ENCODE measurements at places on chromosomes 7 and 10.

- no peak for DNase-seq
Measured at GRCh38 chr10:76082956-76083355, 651.5 kb downstream of the LRMDA start.

- DNase-seq = no peak
Measured at GRCh38 chr7:98568891-98569290, 48.2 kb upstream of the NPTX2 start.

- no peak for DNase-seq
Measured at GRCh38 chr10:63084690-63085382, 48.3 kb upstream of the NRBF2 start.

DNA sequence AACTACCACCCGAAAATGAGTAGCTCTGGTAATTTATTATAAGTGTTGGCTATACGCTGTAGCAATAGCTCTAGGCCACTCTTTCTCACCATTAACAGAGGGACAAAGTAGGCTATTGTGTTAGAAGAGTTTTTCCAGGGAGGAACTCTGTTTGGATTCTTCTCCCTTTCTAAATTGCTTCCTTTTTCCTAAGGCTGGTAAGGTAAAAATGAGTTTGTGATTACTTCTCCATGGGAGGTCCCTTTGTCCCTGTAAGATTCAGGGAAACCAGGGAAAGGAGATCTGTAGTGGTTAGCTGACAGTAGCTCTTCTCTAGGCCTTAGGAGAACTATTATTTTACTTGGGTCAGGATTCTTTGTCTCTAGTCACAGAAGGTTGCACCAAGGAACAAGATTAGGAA, 23.2 kb upstream of the SEMA3E start:
- no peak for DNase-seq

- DNase-seq = no peak
Measured at GRCh38 chr10:3780021-3780770, 4.8 kb downstream of the KLF6 start.

DNA sequence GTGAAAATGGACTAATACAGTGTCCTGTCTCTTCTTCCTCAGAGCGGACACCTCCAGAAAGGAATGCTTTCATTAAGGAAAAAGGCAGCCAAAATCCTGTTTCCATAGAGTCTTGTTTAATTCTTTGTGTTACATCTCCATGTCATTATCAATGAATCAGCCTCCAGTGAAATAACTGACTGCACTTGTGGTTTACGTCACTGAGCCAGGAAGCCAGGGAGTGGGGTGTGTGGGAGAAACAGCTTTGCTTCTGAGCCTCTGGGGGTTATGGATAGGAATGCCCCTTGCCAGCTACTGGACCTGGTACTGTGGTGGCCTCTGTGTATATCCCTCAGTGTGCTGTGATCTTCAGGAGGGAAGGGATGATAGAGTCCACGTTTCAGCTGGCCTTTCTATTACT, 416.8 kb downstream of the GALNT17 start:
- DNase-seq = no peak

GRCh38 chr10:55627501-55628051, 733.5 kb downstream of the ZWINT start:
- DNase-seq = no peak

- no peak for DNase-seq
Measured at GRCh38 chr7:83782628-83783027, 133.7 kb upstream of the SEMA3E start.

DNA sequence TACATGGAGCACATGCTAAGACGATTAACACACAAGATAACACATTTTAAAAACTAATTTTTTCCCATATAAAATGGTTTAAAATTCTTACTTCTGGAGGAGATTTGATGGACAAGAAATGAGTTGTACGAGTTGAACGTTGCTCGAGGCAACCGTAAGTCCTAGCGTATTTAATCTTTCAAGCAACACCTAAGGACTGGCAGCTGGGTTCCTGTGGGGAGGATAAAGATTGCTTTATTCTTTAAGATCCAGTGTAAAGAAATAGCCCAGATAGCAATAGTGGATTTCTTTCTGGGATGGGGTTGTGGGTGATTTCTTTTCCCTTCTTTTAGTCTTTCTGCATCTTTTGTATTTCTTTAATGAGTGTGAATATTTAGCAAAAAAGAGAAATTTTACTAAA, 9.8 kb downstream of the TBXAS1 start:
- DNase-seq = no peak

DNA sequence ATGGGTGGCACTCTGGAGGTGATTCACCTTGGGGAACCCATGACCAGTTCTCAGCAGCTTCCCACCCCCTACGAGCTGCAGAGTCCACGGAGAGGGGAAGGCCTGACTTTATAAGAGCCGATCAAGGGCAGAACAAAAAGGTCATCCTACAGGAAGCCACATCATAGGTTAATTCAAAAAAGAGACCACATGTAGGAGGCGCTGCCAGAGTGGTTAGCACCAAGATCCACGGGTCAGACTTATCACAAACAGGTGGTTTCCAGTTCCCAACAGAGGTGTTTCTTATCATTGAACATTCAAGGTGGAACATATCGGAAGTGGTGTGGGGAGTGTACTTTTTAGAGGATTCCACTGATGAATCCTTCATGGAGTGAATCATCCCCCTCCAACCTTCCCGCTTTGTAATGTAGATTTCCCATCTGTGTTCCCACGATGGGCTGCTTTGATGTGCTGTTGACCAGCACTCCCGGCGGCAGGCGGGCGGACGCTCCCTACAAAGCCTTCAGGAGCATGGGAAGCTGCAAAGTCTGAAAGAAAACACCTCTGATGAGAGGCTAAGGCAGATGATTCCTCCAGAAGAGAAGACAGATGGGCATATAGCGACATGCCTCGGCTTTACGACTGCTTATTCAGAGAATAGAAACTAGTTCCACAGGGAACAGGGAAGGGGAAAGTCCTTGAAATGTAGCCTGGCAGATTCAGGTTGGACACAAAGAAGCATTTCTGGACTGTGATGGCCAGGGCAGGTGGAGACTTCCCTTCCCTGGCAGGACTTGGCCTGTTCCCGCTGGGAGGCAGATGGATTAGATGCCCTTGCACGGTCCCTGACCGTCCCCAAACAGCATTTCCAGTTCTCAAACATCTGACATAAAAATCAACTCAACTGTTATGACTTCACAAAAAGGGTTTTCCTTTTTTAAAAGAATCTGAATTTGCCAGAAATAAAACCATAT, 66.5 kb downstream of the AFAP1L2 start:
- DNase-seq = no peak

DNA sequence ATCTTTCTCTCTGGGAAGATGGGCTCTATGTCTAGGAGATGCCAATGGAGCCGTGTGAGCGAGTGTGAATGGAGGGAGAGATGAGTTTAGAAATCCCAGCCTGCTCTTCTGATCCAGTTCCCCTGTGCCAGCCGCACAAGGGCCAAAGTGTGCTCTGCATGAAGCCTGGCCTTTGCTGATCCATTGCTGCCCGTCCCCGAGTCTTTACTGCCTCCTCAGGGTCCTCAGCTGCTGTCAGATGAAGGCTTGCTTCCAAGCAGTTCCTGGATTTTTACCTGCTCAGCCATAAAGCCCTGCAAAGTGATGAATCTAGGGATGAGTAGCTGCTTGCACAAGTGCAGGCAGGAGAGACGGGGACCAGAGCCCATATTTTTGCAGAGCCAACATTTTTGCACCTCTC, 115.9 kb downstream of the ZMIZ1 start:
- DNase-seq = no peak

DNA sequence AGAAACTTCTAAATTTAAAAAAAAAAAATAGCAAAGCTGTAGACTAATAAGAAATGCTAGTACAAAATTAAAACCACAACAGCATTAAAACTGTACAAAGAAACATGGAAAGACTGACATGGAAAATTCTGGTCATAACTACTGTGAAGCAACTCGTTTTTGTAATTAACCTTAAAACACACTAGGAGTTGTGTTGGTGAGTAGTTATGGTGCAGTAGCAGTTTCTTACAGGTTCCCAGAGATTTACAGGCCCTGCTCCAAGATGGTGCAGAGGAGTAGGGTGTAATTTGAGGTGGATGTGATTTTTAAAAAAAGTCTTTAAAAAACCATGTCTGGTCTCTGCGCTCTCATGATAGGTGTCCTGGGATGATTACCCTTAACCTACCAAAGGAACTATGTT, 31.0 kb downstream of the TNKS2 start:
- no peak for DNase-seq

DNA sequence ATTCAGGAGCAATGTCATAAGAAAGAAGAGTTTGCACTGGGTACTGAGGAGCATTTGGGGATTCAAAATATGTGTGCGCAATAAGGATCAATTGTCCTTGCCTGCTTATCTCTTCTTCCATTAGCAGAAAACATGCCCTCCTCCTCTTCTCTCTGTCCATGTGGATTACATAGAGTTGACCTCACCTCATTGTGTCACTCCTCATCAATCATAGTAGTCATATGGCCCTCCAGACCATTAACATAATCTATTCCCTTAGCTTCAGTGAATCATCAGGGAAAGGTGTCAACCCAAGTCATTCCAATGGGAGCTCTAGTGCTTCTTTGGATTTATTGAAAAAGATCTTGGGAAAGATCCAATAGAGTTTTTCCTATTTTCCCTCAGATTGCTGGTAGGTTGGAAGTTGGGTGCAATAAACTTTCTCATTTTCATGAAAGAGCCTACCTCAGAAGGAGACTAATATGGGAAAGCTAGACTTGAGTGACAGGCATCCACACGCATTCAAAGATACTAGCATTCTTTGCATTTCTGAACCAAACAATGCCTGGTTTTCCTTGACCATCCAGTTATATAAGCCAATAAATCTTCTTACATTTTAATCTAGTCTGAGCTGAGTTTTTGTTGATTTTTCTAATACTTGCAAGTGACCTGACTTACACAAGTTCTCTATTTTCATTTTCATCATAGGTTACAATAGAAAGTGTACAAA, 71.5 kb upstream of the FAM13C start:
- DNase-seq = no peak

DNA sequence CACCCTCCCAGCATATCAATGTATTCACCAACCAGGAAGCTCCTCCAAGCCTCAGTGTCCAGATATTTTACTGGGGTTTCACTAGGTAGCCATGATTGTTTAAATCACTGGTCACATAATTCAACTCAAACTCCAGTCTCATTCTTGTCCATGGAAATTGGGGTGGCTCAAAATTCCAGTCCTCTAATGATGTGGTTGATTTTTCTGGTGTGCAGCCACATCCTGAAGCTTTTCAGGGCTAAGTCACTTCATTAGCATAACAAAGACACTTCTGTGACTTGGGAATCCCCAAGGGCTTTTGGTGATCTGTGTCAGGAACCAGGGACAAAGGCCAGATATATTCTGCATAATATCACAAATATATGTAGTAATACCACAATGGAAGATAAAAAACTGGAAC, 786.9 kb upstream of the IGFBP3 start:
- no peak for DNase-seq

DNA sequence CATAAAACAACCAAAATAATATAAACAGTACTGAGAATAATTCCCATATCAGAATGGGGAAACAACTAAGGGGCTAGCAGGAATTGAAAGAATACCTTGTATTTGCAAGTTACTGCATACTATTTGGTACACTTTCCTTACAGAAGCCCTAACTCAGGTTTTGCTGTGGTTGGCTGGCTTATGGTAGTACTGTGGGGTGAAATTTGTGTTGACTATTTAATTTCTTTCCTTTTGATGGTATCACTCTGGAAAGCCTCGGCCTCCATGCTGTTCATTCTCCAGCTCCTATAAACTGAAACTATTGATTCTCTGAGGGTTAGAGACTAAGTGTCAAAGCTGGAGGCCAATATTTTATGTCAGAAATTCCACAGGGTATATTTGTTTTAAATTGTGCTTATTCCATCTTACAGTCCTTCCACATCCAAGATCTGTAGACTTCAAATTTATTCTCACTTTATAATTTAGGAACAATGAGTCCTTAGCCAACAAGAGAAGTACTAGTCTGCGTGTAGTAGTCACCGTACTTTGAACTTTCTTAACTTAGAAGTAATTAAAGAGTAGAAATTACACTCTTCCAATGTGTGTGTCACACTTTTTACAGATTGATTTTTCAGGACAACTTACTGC, 13.4 kb downstream of the SKIDA1 start:
- no peak for DNase-seq

GRCh38 chr10:103350175-103350516, 794 bp downstream of the PCGF6 start:
- DNase-seq = no peak

Data from NCI-H1417 treated with DMSO at 0.1 percent for 48 hours (cell line).